ENCODE measurements at places on chromosomes 7 and 10. TPM values are rescaled to one million over a fixed set of nuclear protein-coding genes. Genes with fewer than 3 reads are reported as not detected.

Gene GPR146
- 16.7 TPM for polyA plus RNA-seq

Gene PTPRN2
- polyA plus RNA-seq: 5.0 TPM

Gene PRKAR2B
- polyA plus RNA-seq: 0.68 TPM

Gene FAS
- 12.4 TPM for polyA plus RNA-seq

Gene MUC3A
- not detected for polyA plus RNA-seq

Gene PROSER2
- polyA plus RNA-seq: not detected

Gene PLPP4
- polyA plus RNA-seq: not detected

Gene CNPY1
- not detected for polyA plus RNA-seq

Gene GRM8
- polyA plus RNA-seq: 0.13 TPM

Gene FRMPD2
- polyA plus RNA-seq: not detected

Gene MTURN
- 4.5 TPM for polyA plus RNA-seq

DNA sequence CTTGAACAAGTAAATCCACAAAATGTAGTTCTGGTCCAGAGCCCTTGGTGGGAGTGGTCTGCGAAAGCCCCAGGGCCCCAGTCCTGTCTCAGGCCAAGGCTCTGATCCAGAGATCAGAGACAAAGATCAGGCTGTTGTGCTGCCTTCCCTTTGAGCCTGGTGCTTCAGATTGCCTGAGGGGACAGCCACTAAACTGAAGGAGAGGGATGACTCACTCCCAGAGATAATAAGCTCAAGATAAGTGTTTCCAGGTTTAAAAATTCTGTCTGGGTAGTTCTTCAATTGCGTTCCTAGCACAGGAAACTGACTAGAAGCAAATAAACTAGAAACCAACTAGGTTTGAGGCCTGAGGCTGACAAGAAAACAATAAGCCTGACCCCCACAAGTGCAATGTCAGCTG, 190.2 kb downstream of the RAMP3 start:
- no peak for DNase-seq

GRCh38 chr10:110843031-110843430, 28.7 kb upstream of the PDCD4 start:
- peak; percentile 95 for DNase-seq

DNA sequence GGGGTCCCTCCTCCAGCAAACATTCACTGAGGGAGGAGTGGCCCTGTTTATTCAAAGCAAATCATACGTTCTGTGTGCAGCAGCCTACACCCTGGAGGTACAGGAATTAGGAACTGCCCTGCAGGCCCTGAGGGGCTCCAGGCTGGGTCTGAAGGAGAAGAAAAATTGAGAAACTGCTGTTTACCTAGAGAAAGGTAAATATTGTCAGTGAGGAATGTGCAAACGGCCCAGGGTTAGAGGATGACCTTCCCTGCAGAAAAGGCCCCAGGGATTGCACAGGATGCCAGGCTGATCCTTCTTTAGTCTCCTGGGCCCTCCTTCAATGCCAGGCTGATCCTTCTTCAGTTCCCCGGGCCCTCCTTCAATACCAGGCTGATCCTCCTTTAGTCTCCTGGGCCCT, 5.7 kb downstream of the CALML5 start:
- DNase-seq: no peak

GRCh38 chr10:24849051-24849450, 103.4 kb downstream of the PRTFDC1 start:
- DNase-seq: no peak

DNA sequence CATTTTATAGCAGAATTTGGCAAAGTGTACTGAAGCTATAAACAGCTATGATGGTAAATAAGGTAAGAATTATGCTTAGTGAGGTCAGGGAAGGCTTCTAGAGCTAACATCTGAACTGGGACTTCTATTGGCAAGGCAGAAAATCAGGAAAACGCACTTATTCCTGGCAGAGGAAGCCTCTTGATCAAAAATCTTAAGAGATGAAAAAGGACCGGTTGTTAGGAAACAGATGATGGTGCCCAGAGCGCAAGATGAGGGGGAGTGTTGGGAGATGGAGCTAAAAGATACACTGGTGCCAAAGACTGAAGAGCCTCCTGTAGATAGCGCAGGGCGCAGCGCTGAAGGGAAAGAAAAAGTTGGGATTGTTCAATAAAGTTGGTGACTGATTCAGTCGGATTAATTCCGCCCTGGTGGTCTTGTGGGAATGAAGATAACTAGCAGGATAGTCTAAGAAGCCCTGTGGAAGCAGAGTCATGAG, 550 bp upstream of the CALU start:
- no peak for DNase-seq

GRCh38 chr7:9645756-9646155, 1212.3 kb downstream of the NXPH1 start:
- DNase-seq: no peak

GRCh38 chr10:74307061-74307651, 156.1 kb downstream of the ADK start:
- no peak for DNase-seq

DNA sequence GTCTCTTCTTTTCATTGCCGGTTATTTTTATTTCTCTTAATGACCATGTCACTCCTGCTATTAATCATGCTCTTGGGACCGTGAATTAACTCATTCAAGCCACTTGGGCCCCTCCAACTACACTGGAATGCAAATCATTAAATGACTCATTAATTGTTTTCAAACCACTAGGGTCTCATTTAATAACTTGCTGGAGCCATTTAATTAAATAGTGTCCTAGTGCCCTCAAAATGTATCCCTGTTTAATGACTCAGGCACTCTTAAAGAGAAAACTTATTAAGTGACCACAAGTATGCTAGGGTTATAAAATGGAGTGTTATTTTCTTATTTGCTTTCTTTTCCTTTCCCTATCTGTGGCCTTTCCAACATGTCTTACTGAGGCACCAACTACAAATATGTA, 73.0 kb downstream of the PLXDC2 start:
- no peak for DNase-seq

GRCh38 chr7:98175260-98175940, 35.8 kb upstream of the BHLHA15 start:
- DNase-seq: no peak
